ENCODE measurements at places on chromosomes 12 and 14. TPM values are rescaled to one million over a fixed set of nuclear protein-coding genes. Genes with fewer than 3 reads are reported as not detected.

Gene ZNF385A
- total RNA-seq: 4.2 TPM

GRCh38 chr14:105473033-105473676 is 1.5 kb upstream of the CRIP2 start:
- no peak for DNase-seq

DNA sequence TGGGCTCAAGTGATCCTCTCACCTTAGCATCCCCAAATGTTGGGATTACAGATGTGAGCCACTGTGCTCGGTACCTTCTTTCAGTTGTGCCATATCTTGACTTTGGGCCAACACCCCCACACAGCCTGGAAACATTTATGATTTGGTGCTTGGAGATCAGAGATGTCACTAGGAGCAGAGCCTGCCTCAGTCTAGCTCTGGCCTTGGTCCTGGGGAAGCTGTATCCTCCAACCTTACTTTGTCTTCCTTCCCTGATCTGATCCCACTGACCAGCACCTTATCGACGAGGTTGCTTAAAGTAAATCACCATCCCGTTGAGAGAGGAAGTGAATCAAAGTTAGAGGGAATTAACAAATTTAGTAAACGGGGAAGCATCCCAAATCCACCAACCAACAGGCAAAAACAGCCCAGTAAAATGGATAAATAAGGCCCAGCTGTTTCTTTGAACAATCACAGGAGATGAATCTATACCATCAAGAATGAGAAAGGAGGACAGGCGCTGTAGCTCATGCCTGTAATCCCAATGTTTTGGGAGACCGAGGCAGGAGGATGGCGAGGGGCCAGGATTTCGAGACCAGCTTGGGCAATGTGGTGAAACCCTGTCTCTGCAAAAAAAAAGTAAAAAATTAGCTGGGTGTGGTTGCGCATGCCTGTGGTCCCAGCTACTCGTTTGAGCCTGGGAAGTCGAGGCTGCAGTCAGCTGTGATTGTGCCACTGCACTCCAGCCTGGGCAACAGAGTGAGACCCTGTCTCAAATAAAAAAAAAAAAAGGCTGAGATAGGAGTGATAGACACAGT is 3.4 kb downstream of the PLBD2 start:
- DNase-seq: no peak

- no peak for DNase-seq
Observed at GRCh38 chr12:42804928-42805327, 215.4 kb upstream of the PRICKLE1 start.

GRCh38 chr12:117209626-117210025 is 19.4 kb upstream of the FBXO21 start:
- DNase-seq: peak; percentile 49

GRCh38 chr12:98417266-98417665 is 98.1 kb upstream of the TMPO start:
- DNase-seq: no peak

DNA sequence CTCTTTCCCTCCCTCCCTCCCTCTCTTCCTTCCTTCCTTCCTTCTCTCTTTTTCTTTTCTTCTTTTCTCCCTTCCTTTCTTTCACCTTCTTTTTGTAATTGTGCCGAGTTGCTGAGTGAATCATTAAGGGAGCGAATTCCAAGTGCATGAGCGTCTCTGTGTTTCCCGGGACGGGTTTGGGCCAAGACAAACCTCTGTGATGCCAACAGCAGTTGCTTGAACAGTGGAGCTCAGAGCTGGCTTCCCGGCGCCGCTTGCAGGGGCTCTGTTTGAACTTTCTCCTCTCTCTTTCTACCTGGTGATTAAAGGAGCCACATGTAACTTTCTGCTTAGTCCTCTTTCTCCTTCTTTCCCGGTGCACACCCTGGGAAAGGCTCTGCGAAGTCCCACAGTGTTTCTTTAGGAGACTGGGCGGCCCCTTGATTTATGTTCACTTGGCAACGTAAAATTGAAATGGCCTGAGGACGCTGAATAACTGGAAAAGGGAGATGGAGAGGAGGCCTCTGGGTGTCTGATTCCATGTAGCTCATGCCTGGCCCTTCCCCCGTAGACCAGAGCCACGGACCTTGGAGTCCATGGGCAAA is 33.7 kb upstream of the MAP1LC3B2 start:
- DNase-seq: peak; percentile 62

DNA sequence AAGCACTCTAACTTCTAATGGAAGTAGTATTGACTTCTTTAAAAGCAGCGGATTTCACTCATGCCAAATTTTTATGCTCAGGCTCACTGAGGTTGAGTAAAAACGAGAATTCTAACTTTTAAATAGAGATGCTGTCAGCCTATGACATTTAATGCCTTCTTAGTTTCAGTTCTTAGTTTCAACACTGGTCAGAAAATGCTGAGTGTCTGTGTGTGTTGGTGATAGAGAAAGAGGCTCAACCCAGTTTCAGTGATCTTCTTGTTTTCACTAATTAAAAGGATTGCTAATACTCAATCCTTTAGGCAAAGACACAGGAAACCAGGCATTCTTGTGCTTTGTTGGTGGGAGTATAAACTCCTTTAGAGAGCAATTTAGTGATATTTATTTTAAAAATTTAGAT is 31.0 kb downstream of the PEBP1 start:
- DNase-seq: no peak

DNA sequence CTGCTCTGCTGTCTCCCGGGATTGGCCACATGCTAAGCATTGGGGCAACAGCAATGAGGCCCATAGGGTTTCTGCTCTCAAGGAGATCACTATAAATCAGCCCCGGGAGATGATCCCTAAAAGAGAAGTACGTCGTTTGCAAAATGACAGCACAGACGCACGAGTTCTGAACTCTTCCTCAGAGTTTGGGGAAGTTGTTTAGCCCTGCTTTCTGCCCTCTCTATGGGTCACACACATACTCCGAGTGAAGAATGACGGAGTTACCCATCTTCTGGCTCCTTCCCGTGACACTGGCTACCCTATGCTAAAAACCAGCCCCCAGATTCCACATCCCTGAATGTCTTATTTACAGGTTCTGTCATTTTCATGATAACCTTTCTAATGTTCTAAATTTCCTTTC is 258.0 kb upstream of the PLEKHG7 start:
- no peak for DNase-seq

DNA sequence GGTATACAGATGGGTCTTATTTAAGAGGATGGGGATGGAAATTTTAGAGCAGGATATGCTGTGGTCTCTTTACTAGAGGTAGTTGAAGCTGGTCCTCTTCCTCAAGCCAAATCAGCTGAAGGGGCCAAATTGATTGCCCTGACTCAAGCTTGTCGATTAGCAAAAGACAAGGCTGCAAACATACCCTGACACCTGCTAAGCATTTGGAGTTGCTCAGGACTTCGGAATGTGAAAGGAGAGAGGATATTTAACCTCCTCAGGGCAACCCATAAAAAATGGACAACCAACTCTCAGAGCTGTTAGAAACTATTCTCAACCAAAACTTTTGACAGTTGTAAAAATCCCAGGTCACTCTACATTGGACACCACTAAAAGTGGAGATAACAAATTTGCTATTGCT is 15.6 kb downstream of the PTGDR start:
- no peak for DNase-seq

- DNase-seq: peak; percentile 19
Observed at GRCh38 chr12:3158851-3159465, 81.8 kb downstream of the TSPAN9 start.
